ENCODE measurements at places on chromosomes 2 and 18.

GRCh38 chr2:44533508-44533907 lies 171.8 kb downstream of the CAMKMT start:
- DNase-seq, result no peak

DNA sequence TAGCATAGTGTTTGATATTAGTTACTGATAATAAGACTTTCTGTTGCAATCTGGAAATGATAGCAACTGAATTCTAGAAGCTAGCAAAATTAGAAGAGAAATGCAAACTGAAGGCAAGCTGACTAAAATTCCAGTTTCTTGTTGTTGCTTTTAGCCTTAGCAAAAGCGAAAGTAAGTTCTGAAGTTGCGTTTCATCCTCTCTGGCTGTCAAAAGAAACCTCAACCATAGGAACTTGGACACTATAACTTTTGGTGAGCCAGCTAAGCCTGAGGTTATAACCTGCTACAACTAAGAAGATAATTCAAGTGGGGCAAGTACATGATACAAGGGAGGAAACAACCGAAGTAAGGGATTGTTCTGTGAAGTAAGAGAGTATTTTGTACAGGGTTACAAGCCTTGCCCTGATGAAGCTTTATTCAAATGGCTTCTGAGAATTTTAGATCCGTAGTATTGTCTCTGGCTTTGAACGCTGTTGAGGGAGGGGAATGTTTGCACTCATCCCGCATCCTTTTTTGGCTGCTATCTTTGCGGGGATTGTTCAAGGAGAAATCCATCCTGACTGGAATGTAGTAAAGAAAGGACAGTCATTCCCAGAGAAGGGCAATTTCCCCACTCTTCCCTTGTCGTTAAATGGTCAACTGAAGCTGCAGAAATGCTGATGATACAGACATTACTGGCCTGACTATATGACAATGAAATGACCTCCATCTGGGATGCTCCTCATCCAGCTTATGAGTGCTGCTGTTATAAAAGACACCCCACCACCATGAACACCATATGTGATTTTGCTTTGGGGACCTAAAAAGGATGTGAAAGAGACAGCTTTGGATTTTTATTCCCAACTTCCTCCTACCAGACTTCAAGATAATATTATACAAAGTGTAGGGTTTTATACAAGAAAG lies 7.0 kb upstream of the TMX3 start:
- DNase-seq, result no peak

DNA sequence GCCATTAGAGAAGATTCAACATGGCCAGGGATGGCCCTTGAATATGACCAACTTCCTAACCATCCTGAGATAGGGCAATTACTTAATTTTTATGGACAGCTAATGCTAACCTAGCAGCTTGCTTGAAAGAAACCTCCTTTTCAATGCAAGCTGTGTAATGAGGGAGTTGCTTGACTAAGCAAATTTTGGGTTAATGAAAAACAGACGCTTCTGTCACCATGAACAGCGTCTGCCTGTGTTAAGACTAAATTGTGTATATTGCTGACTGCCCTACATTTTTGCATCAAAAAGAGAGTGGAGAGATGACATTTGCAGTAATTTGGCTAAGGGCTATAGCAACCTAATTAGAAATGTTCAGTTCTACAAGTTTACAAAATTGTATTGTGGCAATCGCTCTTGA lies 319.2 kb upstream of the LRATD1 start:
- peak; percentile 86 for DNase-seq

DNA sequence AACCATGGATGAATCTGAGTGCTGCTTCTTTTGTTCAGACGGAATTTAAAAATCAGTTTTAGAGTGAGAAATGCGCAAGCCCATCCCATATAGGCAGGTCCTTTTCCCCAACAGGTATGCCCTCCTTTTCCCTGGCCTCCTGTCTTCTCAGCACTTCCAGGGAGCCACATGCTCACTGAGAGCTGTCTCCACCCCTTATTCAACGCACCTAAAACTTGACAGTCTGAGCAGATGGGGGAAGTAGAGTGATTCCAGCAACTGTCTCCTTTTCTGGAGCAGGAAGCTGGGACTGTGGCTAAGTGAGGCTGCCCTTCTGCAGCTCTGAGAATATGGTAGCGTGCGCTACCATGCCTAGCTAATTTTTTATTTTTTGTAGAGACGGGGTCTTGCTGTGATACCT lies 53.1 kb upstream of the NOSTRIN start:
- no peak for DNase-seq

- DNase-seq, result no peak
These were observed 17.5 kb upstream of the MGAT4A start for GRCh38 chr2:98748292-98749065.

DNA sequence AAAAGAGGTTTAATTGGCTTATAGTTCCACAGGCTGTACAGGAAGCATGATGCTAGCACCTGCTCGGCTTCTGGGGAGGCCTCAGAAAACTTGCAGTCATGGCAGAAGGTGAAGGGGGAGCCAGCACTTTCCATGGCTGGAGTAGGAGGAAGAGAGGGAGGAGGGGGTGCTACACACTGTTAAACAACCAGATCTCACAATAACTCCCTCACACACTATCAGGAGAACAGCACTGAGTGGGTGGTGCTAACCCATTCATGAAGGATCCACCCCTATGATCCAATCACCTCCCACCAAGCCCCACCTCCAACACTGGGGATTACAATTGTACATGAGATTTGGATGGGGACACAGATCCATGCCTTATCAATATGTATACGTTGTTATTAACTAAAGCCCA lies 85.1 kb downstream of the PPP1R1C start:
- DNase-seq, result no peak

DNA sequence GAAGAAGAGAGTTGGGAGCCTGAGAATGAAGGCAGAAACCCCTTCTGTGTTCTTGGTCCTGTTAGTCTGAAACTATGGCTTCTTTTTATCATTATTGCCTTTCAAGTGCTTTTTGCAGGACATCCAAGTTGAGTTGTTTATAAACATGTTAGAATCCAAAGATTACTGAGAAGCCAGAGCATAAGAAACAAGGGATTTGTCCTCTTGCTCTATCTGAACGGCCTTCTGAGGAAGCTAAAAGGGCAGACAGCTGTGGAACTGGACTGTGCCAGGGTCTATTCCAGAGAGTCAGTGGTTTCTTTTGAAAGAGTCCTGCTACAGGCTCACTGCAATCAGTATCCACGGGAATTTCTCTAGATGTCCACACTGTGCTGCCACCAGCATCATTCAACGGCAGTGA lies 86.6 kb downstream of the ARHGAP28 start:
- DNase-seq, result no peak

DNA sequence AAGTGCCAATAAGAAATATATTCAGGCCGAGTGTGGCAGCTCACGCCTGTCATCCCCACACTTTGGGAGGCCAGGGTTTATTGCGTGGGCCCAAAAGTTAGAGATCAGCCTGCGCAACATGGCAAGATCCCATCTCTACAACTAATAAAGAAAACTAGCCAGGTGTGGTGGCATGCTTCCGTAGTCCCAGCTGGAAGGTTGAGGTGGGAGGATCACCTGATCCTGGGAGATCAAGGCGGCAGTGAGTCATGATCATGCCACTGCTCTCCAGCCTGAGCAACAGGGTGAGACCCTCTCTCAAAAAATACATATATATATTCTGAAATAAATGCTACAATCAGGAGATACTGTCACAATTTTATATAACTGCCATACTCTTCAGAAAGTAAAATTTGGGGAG lies 1604.8 kb upstream of the NXPH2 start:
- DNase-seq, result no peak

DNA sequence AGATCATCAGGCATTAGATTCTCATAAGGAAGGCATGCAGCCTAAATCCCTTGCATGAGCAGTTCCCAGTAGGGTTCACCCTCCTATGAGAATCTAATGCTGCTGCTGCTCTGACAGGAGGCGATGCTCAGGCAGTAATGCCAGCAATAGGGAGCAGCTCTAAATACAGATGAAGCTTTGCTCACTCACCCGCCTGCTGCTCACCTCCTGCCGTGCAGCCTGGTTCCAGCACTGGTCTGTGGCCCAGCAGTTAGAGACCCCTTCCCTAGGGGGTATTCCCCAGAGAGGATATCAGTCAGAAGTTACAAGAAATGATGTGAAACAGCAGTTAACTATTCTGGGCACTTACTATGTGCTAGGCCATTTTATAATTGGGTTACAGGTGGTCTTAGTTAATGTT lies 226.0 kb downstream of the KCNJ3 start:
- no peak for DNase-seq

DNA sequence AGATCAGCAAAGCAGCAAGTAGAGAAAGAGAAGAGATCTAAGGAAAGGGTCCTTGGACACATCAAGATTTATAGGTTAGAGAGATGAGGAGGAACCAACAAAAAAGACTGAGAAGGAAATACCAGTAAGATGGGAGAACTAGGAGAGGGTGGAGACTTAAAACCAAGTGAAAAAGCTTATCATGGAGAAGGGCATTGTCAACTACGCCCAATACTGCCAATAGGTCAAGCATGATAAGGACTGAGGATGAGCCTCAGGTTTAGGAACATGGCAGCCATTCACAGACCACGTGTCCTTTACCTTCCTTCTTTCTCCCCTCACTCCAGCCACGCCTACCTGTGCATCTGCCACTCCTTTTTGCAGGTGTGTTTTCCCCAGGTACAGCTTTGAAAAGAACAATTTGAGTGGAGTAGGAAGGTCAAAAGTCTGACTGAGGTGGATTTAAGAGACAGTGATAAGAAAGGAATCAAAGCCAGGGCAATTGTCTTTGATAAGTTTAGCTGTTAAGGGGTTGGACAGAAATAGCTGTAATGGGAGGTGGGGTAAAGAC lies 238.7 kb downstream of the STK39 start:
- DNase-seq, result no peak

- DNase-seq, result no peak
These were observed 154.1 kb upstream of the ZSWIM2 start for GRCh38 chr2:187003038-187003554.

- DNase-seq, result peak; percentile 97
These were observed 265.7 kb downstream of the TCF4 start for GRCh38 chr18:55322178-55322735.

GRCh38 chr18:27022477-27022876 lies 157.0 kb upstream of the AQP4 start:
- no peak for DNase-seq

DNA sequence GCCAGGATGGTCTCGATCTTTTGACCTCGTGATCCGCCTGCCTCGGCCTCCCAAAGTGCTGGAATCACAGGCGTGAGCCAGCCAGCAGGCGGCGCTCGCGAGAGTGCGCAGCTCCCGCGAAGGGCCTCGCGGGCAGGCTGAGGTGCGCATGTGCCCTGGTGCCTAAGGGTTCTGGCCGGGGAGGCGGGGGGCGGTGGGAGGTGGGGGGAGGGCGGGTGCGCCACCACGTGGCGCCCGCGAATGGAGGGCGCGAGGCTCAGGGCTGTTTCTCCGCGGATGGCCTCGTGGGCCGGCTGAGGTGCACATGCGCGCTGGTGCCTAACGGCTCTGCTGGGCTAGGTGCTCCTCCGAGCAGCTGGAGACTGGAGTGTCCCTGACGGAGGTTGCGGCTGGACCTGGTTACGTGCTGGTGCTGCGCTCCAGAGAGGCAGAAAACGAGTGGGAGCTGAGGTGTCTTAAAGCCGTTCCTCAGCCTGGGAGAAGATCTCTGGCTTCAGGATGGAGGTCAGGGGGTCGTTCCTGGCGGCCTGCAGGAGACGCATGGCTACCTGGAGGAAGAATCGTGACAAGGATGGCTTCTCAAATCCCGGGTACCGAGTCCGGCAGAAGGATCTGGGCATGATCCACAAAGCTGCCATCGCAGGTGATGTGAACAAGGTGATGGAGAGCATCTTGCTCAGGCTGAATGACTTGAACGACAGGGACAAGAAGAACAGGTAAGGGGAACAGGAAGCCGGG lies at the start of gene ANKRD62:
ANKRD62 (plus strand) TSS at position 324 of the 738 bp plus-strand sequence; CDS start at position 499, 175 bp downstream.
- DNase-seq, result no peak

DNA sequence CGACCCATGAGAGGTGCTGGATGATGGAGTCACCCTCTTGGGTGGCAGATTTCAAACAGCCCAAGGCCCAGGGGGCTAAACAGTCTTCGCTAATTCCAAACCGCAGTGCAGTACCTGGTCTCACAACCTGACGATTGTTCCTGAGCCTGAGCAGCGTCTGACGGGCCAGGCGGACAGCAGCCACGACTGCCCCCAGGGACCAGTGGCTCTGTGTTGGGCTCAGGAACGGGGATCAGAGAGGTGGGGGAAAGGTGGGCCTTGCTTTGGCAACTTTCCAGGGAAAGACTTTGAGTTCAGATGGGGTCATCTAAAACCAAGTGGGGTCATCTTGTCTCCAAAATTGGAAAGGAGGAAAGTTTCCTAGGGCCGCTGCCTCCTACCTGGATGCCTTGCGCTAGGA lies 492 bp downstream of the COLEC11 start:
- no peak for DNase-seq

DNA sequence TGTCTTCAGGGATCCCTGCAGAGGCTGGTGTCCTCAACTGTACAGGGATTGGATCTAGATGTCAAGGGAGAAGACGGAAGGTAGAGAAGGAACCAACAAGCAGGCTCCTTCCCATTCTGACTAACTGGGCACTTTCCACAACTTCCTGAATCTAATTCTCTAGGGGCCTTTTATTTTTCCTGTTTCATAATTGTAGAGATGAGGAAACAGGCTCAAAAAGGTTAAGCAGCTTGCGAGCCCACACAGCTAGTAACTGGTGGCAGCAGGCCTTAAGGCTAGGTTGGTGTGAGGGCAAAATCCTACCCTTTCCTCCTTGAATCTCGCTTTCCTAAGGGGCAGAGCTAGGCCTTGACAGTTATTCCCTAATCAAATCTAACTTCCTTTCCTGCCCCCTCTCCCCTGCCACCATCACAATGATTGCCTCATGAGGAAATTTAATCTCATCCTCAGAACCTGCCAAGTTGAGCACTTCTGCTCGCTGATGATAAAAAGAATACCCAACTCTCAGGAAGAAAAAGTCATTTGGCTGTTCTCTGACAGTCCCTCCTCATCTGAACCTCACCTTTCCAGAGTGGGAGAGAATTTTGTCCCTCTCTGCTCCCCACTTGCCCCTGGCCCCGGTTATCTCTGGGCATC lies 35.7 kb upstream of the POLE4 start:
- no peak for DNase-seq

DNA sequence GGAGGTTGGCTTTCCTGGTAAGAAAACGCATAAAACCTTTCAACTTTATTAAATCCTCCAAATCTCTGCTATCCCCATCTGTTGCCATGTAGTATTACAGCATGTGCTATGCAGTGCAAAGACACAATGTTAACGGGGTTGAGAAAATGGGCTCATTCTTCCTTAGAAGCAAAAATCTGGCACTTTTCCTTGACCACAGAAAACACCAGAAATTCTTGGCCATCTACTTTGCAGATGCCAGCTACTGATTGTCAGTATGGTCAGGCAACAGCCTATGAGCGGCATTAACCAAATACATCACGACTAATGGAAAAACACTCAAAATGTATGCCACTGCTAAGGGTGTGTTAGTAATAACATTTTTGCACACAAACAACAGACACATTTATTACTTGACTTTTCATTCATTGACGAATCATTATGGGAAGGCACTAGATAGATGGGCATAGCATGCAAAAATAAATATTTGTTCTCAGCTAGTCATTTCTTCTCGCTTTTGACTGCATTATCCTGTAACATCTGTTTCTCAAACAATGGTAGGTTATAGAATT lies 65.2 kb upstream of the CRIM1 start:
- DNase-seq, result no peak

GRCh38 chr18:45863469-45863868 lies 38.0 kb downstream of the SIGLEC15 start:
- DNase-seq, result no peak

GRCh38 chr2:198913394-198914152 lies 544.2 kb downstream of the SATB2 start:
- DNase-seq, result no peak
